Naive thymus-derived CD4-positive, alpha-beta T cell (primary cell): ENCODE measurements at places on chromosomes 16 and 17. TPM values are rescaled to one million over a fixed set of nuclear protein-coding genes. Genes with fewer than 3 reads are reported as not detected.

DNA sequence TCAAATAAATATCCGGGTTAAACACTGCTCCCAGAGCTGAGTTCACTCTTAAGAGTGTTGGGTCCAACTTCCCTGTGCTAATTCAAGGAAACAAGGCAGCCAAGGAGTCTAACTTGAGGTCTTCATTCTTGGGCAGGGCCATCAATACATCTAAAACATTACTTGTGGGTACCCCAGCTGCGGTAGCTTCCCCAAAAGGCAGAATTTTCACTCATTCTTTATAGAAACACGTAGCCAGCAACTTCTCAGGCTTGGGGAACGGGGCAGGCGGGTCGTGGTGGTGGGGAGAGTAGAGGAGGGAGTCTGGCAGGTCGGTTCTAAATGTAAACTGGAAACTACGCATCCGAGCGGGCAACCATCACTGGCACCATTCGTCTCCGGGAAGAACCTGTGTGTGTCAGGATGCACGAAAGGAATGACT, 666 bp upstream of the METTL9 start:
- no peak for DNase-seq
- peak overlapping the region; percentile 91 for H3K27ac ChIP-seq
- H3K4me1 ChIP-seq, result peaks cover 32% of the 10 kb centered on the region
- H3K27me3 ChIP-seq, result no peaks in the 10 kb centered on the region
- H3K4me3 ChIP-seq, result peak overlapping the region; percentile 82

DNA sequence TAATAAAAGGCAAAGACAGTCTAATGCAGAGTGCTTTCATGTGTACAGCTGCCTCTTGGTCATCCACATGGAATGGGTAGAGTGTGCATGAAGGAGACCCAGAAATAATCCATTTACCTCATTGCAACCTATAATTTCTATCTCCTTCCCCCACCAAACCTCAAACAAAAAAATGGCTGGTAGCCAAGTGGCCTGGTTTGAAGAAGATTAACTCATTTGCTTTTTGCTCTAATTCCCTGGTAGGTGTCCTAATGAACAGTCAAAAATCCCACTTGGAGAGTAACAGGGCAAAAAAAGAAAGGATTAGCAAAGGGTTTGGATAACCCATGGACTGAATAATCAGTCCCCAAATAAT, 13.0 kb upstream of the LYRM9 start:
- no peak for DNase-seq
- no peaks in the 10 kb centered on the region for H3K27me3 ChIP-seq
- no peaks in the 10 kb centered on the region for H3K36me3 ChIP-seq
- no peaks in the 10 kb centered on the region for H3K4me1 ChIP-seq

The CPHXL2 gene
- not detected for total RNA-seq

DNA sequence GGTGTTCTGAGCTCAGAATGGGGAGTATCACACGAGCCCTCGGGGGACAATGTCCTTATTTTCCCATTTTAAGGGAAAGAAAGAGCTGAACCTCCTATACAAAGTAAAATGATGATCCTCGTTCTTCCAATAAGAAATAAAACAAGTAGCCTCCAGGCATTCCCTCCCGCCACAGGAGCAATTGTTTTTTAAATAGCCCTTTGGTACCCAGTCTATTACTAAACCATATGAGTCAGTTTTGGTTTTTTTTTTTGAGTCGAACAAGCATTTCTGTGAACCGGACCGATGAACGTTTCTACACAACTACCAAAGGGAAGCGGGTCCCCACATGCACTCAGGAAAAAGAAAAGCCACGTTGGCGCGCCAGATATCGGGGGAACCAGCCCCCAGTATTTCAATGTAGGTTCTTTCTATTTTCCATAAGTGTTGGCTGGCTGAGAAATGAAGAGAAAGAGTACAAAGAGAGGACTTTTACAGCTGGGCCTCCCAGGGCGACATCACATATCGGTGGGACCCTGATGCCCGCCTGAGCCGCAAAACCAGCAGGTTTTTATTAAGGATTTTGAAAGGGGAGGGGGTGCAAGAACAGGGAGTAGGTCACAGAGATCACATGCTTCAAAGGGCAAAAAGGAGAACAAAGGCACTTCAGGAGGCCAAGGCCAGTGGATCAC, 3.8 kb upstream of the DCXR start:
- H3K27me3 ChIP-seq, result no peaks in the 10 kb centered on the region
- H3K36me3 ChIP-seq, result no peaks in the 10 kb centered on the region
- DNase-seq, result no peak
- H3K4me1 ChIP-seq, result peaks cover 6% of the 10 kb centered on the region
- no peak overlapping the region for H3K4me3 ChIP-seq

- no peak for DNase-seq
- H3K27me3 ChIP-seq, result no peaks in the 10 kb centered on the region
- no peak overlapping the region for H3K4me3 ChIP-seq
- H3K36me3 ChIP-seq, result no peaks in the 10 kb centered on the region
- H3K4me1 ChIP-seq, result no peaks in the 10 kb centered on the region
Observed at GRCh38 chr17:12046786-12047185, 26.1 kb downstream of the MAP2K4 start.

The CNGB1 gene
- total RNA-seq, result not detected

DNA sequence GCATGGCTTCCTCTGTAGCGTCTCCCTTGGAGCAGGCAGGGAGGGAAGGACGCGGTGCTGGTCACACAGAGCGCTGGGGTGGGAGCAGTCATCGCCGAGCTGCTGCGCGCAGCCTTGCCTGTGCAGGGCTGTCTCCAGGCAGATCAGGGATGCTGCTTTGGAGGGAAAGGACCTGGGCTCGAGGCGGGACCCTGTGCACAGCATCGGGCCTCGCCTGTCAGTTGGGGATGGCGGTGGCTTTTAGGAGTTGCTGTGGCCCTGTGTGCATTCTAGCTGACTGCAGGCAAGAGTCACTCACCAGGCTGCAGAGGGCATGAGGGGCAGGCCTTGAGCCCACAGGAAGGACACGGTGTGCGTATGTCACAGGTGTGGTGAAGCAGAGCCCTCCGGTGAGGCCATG, 10.1 kb downstream of the ACSF3 start:
- H3K27me3 ChIP-seq, result no peaks in the 10 kb centered on the region
- H3K4me3 ChIP-seq, result no peak overlapping the region
- no peak overlapping the region for H3K27ac ChIP-seq
- H3K36me3 ChIP-seq, result peaks cover 74% of the 10 kb centered on the region
- H3K4me1 ChIP-seq, result peaks cover 34% of the 10 kb centered on the region

GRCh38 chr17:30376621-30377452, 1.9 kb upstream of the CPD start:
- H3K27me3 ChIP-seq, result no peaks in the 10 kb centered on the region
- H3K4me1 ChIP-seq, result peaks cover 20% of the 10 kb centered on the region
- no peak for DNase-seq
- peak overlapping the region; percentile 81 for H3K27ac ChIP-seq

The C1QL1 gene
- not detected for total RNA-seq

GRCh38 chr17:77502626-77503292, 362.0 kb downstream of the SEC14L1 start:
- H3K27ac ChIP-seq, result no peak overlapping the region
- DNase-seq, result no peak
- no peaks in the 10 kb centered on the region for H3K4me1 ChIP-seq
- H3K36me3 ChIP-seq, result peaks cover 5% of the 10 kb centered on the region

- no peak overlapping the region for H3K4me3 ChIP-seq
- no peaks in the 10 kb centered on the region for H3K36me3 ChIP-seq
- no peaks in the 10 kb centered on the region for H3K4me1 ChIP-seq
- H3K27ac ChIP-seq, result no peak overlapping the region
Observed at GRCh38 chr16:82257990-82258389, 88.0 kb upstream of the MPHOSPH6 start.

DNA sequence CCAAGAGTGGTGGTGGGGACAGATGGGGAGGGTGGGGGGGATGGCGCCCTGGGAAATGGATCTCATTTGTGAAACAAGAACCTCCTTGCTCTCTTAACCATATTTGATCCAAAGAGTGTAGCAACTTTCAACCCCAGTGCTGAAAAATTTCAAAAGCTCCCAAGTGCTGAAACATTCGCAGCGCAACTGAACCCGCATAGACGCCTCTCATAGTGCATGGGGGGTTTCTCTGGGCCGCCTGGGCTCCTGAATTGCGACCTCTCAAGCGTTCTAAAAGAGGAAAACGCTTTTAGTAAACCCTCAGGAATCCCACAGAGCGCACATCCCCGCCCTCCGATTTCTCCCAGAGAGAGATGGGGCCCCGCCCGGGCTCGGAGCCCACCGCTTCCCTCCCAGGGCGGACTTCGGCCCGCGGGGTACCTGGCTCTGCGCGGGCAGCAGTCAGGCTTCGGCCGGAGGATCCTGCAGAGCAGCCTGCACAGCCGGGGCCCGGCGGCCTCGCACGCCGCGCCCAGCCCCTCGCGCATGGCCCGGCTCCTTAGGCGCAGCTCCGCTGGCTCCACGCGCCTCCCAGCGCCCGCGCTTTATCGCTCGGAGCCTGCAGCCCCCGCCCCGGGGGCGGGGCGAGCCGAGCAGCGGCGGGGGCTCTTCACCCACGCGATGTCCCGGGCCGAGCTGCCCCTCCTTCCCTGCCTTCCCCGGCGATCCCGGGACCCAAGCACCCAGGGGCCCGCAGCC, 7.0 kb downstream of the NOS2 start:
- H3K36me3 ChIP-seq, result no peaks in the 10 kb centered on the region
- DNase-seq, result no peak
- no peaks in the 10 kb centered on the region for H3K27me3 ChIP-seq
- peak overlapping the region; percentile 20 for H3K4me3 ChIP-seq

GRCh38 chr17:61139219-61139618, 260.4 kb upstream of the TBX2 start:
- H3K27ac ChIP-seq, result peak overlapping the region; percentile 7
- H3K27me3 ChIP-seq, result no peaks in the 10 kb centered on the region
- H3K4me3 ChIP-seq, result no peak overlapping the region
- peak; percentile 88 for DNase-seq

- peak; percentile 21 for DNase-seq
- H3K27ac ChIP-seq, result peak overlapping the region; percentile 79
- H3K4me3 ChIP-seq, result peak overlapping the region; percentile 23
- H3K36me3 ChIP-seq, result peaks cover 11% of the 10 kb centered on the region
Observed at GRCh38 chr17:40552806-40553693, 12.2 kb downstream of the CCR7 start.

DNA sequence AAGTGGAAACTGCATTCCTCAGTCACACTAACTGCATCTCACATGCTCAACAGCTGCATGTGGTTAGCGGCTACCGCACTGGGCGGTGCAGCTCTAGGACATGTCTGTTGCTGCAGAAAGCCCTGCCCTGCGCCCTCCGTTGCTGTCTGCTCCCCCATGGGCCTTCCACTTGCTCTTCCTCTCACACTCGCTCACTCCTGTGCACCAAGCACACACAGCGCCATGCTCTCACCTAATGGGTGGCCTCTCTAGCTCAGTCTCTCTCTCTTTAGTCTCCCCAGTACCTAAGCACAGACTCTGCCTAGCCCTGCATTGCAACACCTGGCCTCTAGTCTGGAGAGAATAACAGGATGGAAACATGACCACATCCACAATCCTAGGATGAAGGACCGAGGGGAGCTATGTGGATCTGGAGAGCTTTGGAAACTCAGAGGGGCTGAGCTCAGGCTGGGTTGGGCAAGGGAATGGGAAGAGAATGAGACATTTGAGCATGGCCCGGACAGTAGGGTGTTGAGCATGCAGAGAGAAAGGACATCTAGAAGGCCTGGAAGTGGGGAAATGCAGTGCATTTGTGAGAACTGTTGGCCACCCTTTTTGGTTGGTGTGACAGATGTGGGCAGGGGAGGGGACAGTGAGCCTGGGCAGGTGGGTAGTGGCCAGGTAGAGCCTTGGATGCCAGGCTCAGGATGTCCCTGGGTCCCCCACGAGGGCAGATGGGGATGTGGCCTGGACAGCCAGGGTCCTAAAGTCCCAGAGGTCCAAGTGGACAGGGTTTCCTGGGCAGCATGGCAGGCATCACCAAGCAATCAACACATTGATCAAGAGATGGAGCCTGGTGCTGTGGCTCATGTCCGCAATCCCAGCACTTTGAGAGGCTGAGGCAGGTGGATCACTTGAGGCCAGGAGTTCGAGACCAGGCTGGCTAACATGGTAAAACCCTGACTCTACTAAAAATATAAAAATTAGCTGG, 16.1 kb downstream of the SGCA start:
- H3K4me3 ChIP-seq, result no peak overlapping the region
- no peak overlapping the region for H3K27ac ChIP-seq
- H3K27me3 ChIP-seq, result no peaks in the 10 kb centered on the region
- no peak for DNase-seq
- peaks cover 7% of the 10 kb centered on the region for H3K4me1 ChIP-seq

- peaks cover 26% of the 10 kb centered on the region for H3K4me1 ChIP-seq
- no peak overlapping the region for H3K27ac ChIP-seq
- H3K27me3 ChIP-seq, result no peaks in the 10 kb centered on the region
- no peaks in the 10 kb centered on the region for H3K36me3 ChIP-seq
- peak overlapping the region; percentile 9 for H3K4me3 ChIP-seq
- DNase-seq, result peak; percentile 13
Observed at GRCh38 chr16:17467923-17468540, 2.7 kb downstream of the XYLT1 start.

DNA sequence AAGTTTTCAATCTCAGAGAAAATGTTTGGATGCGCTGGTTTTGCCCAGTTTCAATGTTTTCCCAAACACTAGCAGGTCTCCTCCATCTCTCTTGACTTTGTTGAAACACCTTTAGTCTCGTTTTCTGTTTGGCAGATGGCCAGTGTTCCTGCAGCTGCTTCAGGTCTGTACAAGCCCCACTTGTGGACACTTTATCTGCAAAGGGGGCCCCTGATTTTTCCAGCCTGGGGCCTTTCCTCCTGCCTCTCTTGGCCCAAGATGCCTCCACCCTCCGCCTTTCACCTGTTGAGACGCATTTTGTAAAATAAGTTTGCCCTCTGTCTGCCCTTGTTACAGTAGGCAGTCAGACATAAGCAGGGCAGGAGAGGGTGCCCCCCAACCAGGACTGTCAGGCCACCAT, 21.8 kb upstream of the PRM1 start:
- H3K4me3 ChIP-seq, result no peak overlapping the region
- DNase-seq, result no peak
- H3K27ac ChIP-seq, result no peak overlapping the region

- H3K4me3 ChIP-seq, result no peak overlapping the region
- DNase-seq, result no peak
- no peaks in the 10 kb centered on the region for H3K27me3 ChIP-seq
- no peaks in the 10 kb centered on the region for H3K36me3 ChIP-seq
- peaks cover 14% of the 10 kb centered on the region for H3K4me1 ChIP-seq
Observed at GRCh38 chr17:7137171-7137943, 22.7 kb upstream of the ASGR2 start.

- H3K27me3 ChIP-seq, result no peaks in the 10 kb centered on the region
- DNase-seq, result no peak
- no peaks in the 10 kb centered on the region for H3K4me1 ChIP-seq
- peaks cover 20% of the 10 kb centered on the region for H3K36me3 ChIP-seq
- H3K27ac ChIP-seq, result no peak overlapping the region
- H3K4me3 ChIP-seq, result no peak overlapping the region
Observed at GRCh38 chr16:70573451-70574121, 50.0 kb downstream of the SF3B3 start.

DNA sequence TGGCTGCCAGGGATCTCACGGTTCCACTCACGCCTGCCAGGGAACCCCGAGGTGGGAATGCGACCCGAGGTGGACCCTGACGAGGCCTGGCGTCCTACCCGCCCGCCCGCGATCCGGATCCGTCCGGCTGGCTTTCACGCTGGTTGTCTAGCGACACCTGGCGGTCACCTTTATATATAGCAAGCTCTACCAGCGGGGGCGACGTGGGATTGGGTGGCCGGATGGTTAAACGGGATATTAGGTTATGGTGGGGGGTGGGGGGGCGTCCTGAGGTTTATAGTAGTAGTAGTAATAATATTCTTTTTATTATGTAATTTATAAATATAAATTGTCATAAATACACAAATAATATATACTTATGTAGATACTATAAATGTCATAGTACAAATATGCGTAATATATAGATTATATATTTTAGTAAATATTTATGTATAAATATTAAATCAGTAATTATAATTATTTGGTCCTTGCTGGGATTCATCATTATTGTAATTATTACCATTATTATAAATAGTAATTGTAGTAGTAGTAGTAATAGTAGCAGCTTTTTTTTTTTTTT, 136.9 kb downstream of the KCNJ12 start:
- H3K4me3 ChIP-seq, result no peak overlapping the region
- DNase-seq, result peak; percentile 61
- peaks cover 9% of the 10 kb centered on the region for H3K4me1 ChIP-seq
- H3K27me3 ChIP-seq, result peaks cover 4% of the 10 kb centered on the region
- no peaks in the 10 kb centered on the region for H3K36me3 ChIP-seq
